ENCODE measurements at places on chromosomes 7 and 10.

DNA sequence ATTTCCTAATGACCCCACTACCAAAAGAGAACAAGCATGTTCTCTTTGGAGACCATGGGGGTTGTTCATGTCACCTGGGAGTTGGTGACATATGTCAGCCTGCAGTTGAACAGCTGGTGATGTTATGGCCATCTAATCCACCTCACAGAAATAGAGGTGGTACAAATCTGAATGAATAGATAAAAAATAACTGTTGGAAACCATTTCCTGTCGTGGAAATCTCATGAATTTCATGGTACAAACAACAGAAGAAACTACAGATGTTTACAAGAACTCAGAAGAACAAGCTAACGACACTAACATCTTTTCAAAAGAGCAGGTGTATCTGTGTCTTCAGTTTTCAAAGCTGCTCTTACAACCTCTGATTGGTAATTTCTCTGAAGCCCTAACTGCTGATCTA lies 81.3 kb downstream of the RAPGEF5 start:
- DNase-seq: no peak

DNA sequence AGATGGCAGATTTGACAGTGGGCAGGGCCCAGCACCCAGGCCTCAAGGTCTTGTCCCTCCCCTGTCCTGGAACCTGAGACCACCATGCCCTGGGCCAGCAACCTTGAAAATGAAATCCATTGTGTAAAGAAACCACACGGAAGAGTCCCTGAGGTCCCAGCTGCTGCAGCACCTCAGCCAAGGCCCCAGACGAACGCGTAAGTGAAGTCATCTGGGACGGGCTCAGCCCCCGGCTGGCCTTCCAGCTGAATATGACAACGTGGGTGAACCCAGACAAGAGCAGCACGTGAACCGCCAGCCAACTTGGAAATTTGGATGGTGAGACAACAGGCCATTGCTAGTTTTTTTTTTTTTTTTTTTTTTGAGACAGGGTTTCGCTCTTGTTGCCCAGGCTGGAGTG lies 70.3 kb downstream of the CYTH3 start:
- no peak for DNase-seq

GRCh38 chr10:49296836-49297235 lies 2.1 kb upstream of the C10orf71 start:
- DNase-seq: no peak

DNA sequence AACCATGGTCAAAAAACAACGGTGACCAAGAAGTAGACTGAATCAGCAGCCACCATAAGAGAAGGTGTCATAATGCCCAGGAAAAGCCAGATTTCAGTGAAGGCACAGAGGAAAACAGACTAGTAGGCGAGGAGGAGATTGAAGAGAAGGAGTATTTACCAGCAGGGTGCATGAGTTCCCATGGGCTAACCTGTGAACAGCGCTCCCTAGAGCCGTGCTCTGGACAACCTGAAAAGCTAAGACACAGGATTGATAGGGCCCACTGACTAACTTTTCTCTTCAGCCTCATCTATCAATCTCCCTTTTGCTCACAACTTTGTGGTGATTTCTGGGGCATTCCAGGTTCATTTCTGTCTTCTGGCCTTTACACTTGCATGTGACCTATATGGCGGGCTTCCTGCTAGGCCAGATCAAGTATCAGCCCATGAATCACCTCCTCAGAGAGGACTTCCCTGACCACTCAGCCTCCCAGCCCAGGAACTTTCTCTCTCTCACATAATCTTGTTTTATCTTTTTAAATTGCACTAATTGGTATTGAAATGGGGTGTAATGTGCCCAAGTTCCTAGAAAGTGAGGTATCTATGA lies 12.8 kb downstream of the ANKRD22 start:
- DNase-seq: no peak

DNA sequence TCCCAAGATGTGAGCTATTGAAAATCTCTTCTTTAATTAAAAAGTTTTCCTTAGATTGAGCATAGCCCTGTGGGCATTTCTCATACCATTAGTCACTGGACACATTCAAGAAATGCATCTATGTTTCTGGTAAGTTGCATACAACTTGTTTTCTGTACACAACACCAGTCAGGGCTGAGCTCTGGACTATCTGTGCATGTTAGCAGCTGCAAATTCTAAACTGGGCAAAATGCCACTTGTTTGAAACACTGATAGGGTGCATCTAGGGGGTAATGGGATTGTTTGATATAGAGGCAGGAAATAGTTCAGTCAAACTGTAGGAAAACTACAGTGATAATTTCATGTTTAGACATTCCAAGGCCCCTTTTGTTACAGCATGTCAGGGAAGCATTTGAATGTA lies 145.6 kb upstream of the NPY start:
- DNase-seq: no peak

- no peak for DNase-seq
Observed at GRCh38 chr7:37201876-37202198, 246.8 kb downstream of the ELMO1 start.

- no peak for DNase-seq
Observed at GRCh38 chr7:69192134-69192533, 406.1 kb upstream of the AUTS2 start.

- DNase-seq: no peak
Observed at GRCh38 chr7:8274589-8274988, 12.6 kb upstream of the ICA1 start.

DNA sequence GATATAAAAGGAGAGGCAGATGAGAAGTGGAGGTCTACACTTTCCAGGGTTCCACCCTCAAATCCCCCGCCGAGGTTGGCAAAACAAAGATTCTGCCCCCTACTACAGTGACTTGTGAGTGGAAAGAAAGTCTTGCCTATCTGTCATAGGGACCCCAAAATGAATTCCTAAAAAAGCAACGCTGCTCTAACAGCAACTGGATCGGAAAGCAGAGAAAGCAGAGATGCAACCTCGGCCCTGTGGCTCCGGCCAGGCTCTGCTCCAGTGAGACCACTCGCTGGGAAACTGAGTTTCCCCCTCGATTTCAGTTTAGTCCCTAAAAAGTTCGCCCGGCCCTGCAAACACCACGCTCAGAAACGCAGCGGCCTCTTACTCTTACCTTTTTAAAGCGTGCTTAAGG lies 297.9 kb upstream of the NFE2L3 start:
- DNase-seq: no peak

DNA sequence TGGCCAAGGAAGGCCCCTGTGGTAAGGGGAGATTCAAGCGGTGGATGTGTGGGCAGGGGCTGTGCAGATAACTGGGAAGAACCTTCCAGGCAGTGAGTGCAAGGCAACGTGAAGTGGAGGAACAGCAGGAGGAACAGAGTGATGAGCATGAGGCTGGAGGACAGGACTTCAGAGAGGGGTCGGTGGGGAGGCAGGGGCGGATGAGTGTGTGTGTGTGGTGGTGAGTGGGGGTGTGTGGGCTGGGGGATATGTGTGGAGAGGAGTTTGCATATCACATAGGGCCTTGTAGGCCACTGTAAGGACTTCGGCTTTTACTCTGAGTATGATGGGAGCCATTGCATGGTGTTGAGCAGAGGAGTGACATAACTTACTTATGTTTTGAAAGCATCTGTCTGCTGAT lies 73.8 kb downstream of the SYPL1 start:
- DNase-seq: no peak

DNA sequence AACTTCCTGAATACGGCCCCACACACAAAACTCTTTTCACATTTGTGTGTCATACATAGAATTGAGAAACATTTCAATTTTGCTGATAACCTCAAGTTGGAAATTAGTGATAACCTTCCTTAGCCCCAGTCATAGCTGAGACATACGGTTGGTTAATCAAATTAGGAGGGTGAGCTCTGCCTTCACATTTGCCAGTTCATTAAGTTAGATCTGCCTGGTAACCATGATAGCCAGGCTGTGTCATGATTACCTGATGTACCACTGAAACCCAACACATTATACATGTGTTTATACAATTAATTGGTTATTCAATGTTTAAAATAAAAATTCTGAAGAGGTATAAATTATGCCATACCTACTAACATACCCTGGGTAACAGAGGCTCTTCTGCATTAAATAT lies 60.8 kb upstream of the RAB11FIP2 start:
- DNase-seq: no peak

DNA sequence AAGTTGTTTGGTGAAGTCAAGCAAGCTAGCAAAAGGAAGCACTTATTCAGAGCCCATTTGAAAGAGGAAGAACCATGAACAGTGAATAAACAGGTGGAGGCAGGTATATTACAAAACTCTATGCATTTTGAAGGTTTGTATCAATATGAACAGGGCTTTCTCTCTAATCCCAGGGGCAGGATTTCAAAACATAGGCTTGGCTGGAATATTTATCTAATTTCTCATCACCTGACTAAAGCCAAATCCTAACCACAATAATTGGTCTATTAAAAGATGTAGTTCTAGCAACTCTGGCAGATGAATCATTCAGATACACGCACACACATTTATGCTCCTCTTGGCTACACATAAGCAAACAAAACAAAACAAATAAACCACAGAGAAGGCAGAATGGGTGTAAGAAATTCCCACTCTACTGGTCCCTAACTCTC lies 554.4 kb downstream of the INHBA start:
- DNase-seq: no peak

GRCh38 chr7:157685430-157686284 lies 348.9 kb downstream of the DNAJB6 start:
- no peak for DNase-seq

DNA sequence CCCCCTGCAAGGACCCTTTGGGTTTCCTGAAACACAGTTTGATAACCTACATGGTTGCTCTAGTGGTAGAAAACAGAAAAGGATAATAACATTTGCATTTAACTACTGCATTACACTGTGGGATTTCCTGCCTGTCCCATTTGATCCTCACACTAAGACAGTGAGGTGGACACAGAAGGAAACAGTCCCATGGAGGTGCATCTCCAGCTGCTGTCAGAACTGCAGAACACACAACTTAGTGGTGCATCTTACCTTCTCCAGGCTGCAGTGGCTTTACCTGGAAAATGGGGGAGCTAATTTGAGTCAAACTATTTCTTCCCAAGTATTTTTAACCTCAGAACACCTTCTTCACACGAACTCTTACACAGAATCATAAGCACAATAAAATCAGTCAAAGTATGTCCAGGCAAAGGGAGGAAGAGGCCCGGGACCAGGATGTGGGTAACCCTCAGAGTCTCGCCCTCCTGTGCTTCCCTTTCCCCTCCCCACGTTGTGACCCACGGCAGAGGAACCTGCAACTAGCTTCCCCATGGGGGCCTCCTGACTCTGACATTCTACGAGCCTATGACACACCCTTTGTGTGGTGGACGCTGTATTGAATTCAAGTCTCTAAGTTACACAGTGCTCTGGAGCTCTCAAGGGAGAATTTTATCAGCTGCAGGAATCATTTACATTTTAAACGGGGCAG lies 33.7 kb downstream of the SCRN1 start:
- peak; percentile 9 for DNase-seq

DNA sequence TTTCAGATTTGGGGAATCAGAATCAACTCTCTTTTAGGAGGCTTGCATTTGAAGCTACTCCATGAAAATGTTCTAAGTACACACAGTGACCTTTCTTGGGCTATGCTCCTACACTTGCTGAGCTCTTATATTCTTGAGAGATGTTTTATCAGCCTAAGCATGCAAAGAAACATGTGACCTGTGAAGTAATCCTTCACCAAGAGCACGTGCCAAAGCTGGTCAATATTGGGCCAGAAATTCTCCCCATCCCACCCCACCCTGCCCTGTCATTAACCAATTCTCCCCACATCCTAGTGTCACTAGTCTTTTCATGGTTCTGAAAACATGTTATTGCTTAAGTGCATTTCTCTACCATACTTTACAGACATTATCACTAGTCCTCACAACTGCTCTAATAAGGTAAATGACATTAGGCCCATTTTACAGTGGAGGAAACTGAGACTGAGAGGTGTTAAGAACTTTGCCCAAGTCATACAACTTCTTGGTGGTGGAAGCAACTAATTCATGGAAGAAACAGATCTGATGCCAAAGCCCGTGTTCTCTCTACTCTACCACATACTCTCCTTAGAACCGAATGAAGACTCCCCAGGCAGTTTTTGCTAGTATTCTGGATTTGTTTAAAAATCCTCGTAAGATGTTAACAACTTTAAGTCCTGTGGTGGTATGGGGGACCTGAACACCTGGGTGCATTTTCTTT lies 200.6 kb downstream of the PTEN start:
- DNase-seq: no peak

DNA sequence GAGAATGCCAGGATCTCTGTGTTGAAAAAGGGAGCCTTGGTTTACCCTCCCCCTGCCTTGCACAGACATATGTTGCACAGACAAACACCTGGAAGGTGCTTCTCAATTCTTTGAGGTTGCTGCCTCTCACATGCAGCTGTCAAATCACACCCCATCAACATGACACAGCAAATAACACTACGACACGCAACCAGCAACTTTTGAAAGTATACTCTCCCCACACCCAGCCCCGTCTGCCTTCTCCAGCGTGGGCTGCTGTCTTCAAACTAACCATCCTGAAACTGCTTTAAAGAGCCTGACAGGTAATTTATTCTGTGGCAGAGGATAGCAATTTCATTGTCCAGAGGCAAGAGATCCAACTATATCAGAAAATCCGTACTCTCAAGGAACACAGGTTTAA lies 136.1 kb downstream of the PLXNA4 start:
- DNase-seq: no peak

- DNase-seq: no peak
Observed at GRCh38 chr10:74822521-74823089, 3.8 kb upstream of the KAT6B start.

DNA sequence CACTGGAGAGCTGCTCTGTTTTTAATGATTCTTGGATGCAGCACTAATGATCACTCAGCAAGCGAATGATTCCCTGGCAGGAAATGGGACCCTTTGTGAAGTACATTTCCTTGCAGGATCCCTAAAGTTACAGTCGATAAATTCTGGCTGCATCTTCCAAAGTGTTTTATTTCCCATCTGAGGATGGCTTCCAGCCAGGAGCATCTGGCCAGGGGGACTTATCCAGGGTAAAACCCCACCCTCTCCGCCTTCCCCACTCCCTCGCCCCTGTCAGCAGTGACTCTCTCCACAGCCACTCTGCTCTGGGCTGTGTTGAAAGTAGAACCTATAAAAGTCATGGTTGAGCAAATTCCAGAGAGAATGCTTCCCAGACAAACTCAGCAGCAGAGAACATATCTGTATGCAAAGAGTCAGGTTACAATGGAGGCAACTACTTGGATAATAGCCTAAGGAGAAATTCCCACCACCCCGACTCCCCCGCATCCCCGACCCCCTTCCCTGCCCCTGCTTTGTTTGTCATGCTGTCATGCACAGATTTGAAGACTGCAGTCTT lies 111.0 kb upstream of the ANLN start:
- DNase-seq: no peak

- no peak for DNase-seq
Observed at GRCh38 chr10:109427411-109427810, 495.9 kb downstream of the XPNPEP1 start.

GRCh38 chr10:19652750-19653149 lies 163.5 kb upstream of the PLXDC2 start:
- DNase-seq: no peak

DNA sequence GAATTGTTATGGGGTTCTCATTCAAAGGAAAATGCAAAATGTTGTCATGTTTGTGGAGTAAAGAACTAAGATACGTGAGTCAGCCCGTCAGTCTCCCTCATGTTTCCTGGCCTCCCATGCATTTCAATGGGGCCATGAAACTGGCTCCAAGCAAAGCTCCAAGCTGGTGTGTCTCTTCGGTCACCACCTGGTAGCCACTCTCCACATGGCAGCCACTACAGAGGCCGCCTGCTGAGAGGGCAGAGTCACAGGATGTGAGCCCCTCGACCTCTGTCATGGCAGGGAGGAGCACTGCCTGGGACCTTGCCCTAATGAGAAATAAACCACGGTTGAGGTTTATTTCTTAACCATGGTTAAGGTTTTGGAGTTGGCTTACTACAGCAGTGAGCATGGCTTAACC lies 62.6 kb downstream of the AOC1 start:
- DNase-seq: no peak

- DNase-seq: no peak
Observed at GRCh38 chr7:74033372-74034311, 5.7 kb downstream of the ELN start.

Measured in activated T-helper 2 cell treated with anti-CD3 and anti-CD28 coated beads, Interferon-gamma antibody, Interleukin-2, Interleukin-4, amounts not matched to agents 10 μg/mL and 5 μg/mL and 100 μg/mL, durations not matched to agents 14 hours and 24 hours and 36 hours (primary cell).